ENCODE measurements at places on chromosomes 13 and 19. TPM values are rescaled to one million over a fixed set of nuclear protein-coding genes. Genes with fewer than 3 reads are reported as not detected.

The OXGR1 gene
- total RNA-seq = not detected

DNA sequence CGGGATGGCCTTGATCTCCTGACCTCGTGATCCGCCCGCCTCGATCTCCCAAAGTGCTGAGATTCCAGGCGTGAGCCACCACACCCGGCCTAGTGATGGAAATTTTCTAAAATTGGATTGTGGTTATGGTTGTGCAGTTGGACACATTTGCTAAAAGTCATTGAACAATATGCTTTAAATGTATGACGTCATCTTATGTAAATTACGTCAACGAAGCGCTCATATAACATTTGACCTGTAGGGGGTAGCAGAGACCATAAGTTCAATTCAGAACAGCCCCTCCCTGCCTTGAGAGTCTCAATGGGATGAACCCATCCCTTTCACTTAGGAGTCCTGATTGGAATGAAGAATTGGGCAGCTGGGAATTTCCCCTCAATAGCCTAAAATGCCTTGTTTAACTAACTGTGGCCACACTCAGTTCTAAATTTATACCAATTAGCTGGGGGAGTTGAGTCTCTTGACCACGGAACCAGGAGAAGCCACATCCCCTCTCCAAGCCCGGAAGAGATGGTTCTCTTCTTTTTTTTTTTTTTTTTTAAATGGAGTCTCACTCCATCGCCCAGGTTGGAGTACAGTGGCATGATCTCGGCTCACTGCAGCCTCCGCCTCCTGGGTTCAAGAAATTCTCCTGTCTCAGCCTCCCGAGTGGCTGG is 15.2 kb upstream of the TLE6 start:
- DNase-seq = peak; percentile 78

The PTH2 gene
- total RNA-seq = not detected

DNA sequence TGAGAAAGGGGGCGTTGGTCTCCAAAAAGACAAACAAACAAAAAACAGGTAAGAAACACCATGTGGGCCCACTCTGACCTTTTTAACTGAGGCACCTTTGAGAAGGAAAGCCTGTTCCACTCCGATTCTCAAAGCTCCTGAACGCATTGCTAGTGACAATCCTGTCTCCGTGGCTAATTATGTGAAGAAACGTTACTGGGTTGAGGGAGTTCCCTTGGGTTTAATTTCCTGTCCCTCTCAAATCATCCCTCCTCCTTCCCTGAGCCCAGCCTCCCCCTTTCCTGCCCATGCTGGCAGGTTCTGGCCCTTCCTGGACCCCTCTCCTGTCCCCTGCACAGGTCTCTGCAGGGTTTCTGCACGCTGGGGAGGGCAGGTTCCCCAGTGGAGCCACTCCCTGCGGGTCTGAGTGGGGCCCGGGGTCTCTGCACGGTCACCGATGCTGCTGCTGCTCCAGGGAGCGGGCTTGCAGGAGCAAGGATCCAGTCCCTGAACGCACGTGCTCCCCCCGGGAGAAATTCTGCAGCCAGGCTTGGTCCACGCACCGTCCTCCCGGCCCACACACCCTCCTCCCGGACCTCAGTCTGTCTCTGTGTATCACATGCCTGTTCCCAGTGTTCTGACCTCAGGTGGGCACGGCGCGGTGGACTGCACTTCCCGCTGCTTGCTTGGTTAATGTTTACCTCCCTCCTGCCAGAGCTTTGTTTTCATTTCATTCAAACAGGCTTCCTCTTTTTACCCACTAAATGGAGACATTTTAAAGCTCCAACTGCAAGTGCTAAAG is 76.4 kb upstream of the MCF2L start:
- DNase-seq = no peak

GRCh38 chr13:113991676-113992179 is 17.9 kb upstream of the C13orf46 start:
- DNase-seq = no peak

GRCh38 chr19:14503285-14503684 is 7.4 kb upstream of the GIPC1 start:
- no peak for DNase-seq

DNA sequence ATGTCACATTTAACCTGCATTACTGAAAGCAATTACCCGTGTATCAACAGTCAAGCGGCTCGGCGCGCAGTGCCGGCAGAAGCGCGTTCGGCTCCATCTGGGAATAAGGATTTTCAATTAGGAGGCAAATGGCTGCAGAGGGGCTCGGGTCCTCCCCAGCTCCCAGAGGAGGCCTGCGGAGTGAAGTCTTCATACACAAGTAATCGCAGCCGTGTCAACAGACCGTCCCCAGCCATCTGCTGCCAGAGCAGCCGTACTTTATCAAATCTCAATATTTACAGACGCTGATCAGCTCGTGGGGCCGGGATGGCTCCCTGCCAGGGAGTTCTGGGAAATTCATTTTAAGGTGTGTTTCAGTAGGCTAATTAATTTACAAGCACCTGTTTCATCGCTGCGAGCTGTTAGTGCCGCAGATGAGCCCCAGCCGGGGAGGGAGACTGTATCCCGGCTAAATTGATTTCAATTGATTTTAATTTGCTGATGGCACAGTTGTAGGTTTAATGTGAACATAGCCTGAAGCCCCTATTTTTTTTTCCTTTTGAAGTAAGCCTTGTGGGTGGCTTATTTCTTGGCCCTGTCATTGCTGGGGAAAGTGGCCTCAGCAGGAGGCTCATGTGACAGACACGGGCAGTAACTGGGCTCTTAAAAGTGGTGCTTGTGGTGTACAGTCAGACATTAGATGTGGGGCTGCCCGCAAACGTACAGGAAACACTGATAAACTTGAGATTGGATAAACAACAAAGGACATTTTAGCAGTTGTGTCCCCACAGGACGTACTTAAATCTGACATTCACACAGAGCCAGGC is 252.7 kb downstream of the TEX29 start:
- DNase-seq = no peak

- no peak for DNase-seq
These were observed 785.0 kb upstream of the MIR17HG start for GRCh38 chr13:90562443-90562842.

The ZSCAN5B gene
- total RNA-seq = not detected

The SIGLEC12 gene
- total RNA-seq = 0.40 TPM

DNA sequence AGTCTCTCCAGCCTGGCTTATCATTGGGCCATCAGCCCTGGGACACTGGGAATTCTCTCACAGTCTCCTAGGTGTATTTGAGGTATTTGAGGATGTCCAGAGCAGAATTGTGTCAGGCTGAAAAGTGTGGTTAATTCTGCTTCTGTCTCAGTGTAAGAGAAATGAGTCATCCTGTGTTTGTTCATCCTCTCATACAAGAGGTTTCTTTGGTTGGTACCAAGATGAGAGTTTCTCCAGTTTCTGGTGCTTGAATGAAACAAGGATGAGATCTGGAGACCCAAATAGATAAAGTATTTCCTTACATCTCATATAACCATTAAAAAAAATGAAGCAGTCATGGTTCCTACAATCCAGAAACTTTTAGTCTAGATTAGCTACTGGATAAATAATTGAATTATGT is 7.7 kb downstream of the ZNF253 start:
- DNase-seq = no peak

DNA sequence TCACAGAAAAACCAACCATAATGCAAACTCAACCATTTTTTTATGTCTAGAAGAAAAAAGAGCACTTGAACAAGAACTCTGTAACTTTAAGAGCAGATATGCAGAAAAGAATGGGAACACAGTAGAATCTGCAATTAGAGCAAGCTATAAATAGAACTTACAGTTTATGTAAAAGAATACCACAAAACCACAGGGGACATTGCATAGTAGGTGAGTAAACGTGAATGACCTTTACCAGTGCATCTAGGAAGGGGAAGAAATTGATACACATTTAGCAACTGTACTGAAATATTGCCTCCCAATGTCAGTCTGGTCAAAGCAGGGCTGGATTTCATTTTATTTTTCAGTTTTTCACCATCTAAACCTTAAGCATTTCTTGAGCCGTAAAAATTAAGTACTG is 242.2 kb upstream of the EDNRB start:
- no peak for DNase-seq

DNA sequence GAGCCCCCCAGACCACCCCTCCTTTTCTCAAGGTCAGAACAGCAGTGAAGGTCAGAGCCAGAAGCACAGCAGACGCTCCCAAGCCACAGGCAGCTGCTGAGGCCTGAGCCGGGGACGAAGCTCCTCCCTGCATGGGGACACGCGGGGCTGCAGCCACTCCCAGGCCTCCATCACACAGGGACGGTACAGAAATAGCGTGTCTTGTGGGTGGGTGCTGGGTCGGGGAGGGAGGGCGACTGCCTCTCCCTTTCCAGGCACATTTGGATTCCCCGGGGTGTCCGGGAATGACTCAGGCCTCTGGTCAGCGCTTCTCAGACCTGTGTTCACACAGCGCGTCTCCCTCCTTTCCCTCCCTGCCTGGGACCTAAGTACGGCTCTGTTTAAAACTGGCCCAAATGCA is 33.2 kb downstream of the RASA3 start:
- DNase-seq = peak; percentile 77

The WDR88 gene
- total RNA-seq = not detected

DNA sequence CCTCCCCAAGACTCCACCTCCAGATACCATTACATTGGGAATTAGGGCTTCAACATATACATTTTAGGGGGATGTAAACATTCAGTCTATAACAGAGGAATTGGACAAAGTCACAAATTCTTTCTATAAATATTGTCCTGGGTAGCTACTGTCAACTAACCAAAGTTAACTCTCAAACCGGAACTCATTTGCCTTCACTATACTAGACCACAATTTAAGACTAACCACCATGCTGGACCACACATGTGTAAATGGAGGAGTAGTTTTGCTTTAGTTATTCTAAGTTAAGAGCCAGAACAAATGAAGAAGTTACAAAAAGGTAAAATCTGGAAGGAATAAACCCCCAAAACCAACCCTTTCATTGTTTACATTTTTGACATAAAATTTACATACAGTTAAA is 222.8 kb downstream of the NDFIP2 start:
- DNase-seq = no peak

The TMPRSS9 gene
- 0.69 TPM for total RNA-seq

DNA sequence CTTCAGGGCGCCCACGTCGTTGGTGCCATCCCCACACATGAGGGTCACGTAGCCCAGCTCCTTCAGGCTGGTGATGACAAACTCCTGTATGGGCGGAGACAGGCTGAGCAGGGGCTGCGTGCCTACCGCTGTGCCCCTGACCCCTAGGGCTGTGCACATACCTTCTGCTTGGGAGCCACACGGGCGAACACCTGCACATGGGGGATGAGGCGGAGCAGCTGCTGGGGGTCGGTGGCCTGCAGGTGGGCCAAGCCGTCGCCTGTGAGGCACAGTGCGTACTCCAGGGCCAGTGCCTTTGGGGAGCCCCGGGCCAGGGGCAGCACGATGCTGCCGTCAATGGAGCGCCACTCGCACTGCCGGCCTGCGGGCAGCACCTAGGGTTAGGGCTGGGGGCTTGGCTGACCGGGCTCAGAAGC is 6.1 kb upstream of the GMIP start:
- DNase-seq = no peak

GRCh38 chr13:69796256-69796655 is 311.4 kb upstream of the ATXN8OS start:
- no peak for DNase-seq

DNA sequence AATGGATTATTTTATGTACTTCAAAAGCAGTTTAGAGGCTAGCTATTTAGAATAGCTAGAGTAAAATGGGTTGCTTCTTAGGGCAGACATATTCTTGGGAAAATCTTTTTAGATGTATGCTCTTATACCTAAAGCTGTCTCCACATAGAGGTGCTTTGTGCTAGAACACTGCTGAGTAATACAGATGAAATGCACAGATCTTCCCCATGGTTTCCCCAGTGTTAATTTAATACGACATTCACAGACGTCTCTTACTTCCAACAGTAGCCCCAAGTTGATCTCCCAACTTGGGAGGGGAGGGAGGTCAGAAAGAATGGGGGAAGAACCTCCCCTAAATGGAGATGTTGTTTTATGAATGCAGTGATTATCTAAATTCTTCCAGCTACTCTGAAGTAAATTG is 16.9 kb downstream of the NALCN start:
- DNase-seq = no peak

GRCh38 chr19:54387991-54388801 is 23.5 kb upstream of the LAIR1 start:
- DNase-seq = no peak

DNA sequence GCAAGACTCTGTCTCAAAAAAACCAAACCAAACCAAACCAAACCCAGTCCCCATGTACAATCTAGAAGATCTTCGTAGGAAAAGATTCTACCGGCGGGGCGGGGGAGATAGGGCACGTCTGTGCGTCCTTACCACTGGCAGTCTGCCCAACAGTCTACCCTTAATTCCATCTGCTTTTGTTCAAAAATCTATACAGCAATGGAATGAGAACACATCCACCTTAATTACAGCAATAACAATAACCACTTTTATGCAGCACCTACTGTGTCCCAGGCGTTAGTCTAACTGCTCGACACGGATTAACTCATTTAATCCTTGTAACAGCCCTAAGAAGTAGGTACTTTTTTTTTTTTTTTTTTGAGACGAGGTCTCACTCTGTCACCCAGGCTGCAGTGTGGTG is 2.5 kb upstream of the ATF5 start:
- DNase-seq = no peak

The MYBPC2 gene
- 0.28 TPM for total RNA-seq

DNA sequence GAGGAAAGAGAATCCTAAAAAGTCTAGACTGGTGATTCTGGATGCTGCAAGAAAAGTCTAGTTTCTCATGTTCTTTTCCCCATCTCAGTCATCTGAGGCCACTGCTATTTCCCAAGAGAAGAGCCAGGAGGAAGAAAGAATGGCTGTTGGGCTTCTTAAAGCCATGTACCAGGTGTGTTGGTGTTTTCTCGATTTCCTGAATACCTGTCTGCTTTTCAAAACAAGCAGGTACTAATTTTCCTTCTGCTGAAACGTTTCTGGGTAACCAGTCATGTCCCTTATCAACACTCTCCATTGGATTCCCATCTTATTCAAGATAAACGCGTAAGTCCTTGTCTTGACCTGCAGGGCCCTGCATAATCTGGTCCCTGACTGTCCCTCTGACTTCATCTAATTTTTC is 1.1 kb downstream of the ZNF570 start:
- no peak for DNase-seq

DNA sequence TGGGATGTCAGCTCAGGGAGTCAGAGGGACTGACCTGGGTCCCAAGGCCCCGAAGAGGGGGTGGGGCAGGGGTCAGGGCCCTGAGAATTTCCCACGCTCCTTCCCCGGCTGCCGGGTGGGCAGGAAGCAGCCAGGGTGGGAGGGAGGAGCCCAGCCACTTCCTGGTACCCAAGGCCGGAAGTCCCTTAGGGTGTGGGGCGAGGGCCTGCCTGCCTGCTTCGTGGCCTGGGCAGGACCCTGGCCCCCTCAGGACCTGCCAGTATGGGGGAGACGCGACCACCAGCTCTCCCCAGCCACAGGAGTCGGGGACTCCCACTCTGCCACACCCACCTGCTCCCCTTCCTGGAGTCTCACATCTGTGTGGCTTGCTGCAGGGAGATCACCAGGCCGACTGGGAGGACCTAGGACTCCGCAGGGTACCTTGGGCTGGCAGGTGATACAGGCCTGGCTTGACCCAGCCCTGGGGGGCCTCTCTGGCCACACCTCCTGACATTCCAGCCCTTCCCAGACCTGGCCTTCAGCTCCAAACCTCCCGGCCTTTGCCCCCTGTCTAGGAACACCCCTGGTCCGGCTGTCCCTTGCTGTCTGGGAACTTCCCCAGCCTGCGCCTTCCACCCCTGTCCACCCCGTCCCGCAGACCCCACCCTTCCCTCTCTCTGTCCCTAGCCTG is 9.8 kb upstream of the CIRBP start:
- DNase-seq = peak; percentile 67

The OSCAR gene
- not detected for total RNA-seq

The CEACAM4 gene
- 0.26 TPM for total RNA-seq

GRCh38 chr13:49421391-49421790 is 22.5 kb downstream of the CAB39L start:
- no peak for DNase-seq

Measured in uterus (tissue), 4 donors.